ENCODE measurements at places on chromosomes 4 and X.

- no peak for DNase-seq
Measured at GRCh38 chr4:123787512-123788080, 391.0 kb downstream of the SPRY1 start.

DNA sequence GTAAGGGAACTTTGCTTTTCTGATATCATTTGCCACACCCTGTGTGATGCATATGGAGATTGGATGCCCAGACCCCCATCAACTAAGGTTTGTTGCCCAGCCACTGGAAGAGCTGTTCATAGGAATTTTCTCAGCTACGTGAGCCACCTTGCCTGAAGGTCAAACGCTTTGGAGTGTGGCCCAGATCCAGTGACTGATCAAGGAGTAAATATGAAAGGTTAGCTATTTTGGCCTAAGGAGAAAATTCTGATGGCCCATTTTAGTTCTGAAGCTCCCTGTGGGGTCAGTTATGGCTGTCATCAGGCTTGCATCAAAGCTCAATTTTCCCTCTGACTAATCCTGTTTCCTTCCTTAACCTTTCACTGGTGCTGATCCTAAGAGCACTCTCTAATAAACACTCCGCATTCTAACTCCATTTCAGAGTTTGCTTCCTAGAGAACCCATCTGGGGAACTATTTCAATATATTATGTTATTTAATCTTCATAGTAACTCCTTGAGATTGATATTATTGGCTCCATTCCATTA is 407.7 kb downstream of the SPRY1 start:
- no peak for DNase-seq

DNA sequence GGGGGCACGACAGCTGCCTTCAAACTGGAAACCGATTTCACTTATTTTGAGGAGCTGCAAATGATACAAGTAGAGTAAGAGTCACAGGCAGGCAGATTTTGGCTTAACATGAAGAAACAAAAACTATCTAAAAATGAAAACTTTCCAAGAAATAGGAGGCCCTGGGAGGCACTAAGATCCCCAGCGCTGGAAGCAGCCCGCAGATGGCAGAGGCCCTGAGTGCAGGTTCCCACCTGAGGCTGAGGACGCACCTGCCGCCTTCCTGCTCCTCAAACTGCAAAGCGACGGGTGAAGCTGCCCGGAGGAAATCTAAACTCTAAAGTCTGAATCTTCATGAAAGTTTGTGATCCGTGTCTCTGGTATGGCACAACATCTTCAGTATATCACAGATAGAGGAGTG is 138.7 kb downstream of the AFAP1 start:
- no peak for DNase-seq

- no peak for DNase-seq
Measured at GRCh38 chrX:10108288-10108687, 48.5 kb upstream of the CLCN4 start.

- DNase-seq, result no peak
Measured at GRCh38 chr4:77393996-77394395, 211.6 kb upstream of the CXCL13 start.

- no peak for DNase-seq
Measured at GRCh38 chr4:6160536-6160935, 39.8 kb downstream of the JAKMIP1 start.

DNA sequence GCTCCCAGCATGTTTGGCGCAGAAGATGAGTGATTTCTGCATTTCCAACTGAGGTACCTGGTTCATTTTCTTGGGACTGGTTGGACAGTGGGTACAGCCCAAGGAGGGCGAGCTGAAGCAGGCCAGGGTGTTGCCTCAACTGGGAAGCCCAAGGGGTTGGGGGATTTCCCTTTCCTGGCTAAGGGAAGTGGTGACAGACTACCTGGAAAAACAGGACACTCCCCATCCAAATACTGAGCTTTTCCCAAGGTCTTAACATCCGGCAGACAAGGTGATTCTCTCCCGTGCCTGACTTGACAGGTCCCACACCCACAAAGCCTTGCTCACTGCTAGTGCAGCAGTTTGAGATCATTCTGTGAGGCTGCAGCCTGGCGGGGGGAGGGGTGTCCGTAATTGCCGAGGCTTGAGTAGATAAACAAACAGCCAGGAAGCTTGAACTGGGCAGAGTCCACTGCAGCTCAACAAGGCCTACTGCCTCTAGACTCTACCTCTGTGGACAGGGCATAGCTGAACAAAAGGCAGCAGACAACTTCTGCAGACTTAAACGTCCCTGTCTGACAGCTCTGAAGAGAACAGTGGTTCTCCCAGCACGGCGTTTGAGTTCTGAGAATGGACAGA is 307.7 kb upstream of the ARSJ start:
- no peak for DNase-seq

DNA sequence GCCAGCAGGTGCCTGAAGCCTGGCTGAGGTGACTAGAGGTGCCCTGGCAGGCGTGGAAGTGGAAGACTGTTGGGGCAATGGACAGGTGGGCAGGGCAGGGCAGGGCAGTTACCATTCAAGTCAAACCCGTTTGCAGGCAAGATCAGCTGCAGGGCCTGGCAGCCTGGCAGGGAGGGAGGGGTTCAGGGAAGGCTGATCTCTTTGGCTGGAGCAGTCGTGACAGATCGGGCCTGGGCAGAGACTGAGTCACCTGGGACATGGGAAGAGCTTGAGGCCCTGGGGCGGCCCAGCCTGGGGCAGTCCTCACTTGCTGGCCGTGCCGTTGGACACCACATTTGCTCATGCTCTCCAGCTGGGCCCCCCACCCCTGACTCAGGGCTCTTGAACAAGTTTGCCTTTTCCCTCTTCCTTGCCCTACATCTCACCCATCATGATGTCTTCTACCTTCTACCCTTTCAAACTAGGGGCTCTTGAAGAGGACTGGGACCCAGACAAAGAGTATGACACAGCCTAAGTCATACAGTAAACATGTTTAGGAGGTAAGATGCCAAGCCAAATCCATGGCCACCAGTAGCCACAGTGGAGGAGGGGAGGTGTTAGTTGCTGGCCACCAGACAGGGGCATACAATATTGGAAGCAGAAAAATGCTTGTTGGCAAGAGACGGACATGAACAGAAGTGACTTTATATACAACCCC is 2.0 kb upstream of the ZNF185 start:
- no peak for DNase-seq

DNA sequence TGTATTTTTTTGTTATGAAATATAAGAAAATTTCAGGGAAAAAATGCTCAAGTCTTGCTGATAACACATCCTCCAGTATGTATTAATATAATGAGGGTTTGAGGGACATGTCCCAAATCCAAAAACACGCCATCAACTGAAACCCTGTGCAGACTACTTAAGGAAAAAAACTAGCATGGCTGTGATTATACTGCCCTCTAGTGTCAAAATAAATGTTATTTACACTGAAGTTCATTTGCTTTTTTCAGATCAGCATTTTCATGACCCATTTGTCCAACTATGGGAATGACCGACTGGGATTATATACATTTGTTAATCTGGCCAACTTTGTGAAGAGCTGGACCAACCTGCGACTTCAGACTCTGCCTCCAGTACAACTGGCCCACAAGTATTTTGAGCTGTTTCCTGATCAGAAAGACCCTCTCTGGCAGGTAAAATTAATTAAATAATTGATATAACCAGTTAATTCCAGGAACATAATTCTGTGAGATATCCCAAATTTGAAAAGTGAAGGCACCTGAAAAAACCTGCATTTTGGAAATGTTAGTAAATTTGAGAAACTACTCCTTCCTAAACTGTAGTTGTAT is 128.5 kb downstream of the PRSS12 start:
- DNase-seq, result no peak

- no peak for DNase-seq
Measured at GRCh38 chr4:56668267-56668666, 12.8 kb downstream of the HOPX start.

- DNase-seq, result no peak
Measured at GRCh38 chr4:138759554-138759902, 256.1 kb upstream of the NOCT start.

DNA sequence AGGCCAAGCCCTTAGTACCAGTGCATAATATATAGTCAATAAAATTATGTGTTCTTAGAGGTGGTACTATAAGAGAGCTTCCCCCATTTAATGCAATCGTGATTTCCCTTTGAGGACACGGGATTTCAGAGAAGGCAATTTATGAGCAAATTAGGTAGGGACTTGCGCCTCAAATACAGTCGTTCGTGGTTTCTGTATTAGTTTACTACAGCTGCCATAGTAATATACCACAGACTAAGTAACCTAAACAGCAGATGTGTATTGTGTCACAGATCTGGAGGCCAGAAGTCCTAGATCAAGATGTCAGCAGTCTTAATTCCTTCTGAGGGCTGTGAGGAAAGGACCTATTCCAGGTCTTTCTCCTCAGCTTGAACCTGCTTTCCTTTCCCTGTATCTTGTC is 1.5 kb upstream of the PUDP start:
- no peak for DNase-seq

DNA sequence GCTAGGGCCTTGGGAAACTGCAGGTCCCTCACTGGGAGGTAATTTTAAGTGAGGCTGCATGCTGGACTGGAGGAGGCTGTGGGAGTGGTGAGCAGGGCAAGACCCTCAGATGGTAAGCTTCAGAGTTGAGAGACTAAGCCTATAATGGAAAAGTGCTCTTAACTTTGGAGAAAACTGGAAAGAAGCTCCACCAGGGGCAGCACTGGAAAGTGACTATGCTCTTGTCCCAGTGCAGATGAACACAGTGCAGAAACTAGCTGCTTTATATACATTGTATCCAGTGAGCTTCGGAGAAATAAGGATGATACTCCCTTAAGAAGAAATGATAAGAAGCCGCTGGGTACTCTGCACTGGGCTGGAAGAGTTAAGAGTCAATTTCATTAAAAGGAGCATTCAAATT is 3.2 kb upstream of the MAGEB2 start:
- no peak for DNase-seq

GRCh38 chr4:4803216-4803911 is 56.1 kb upstream of the MSX1 start:
- DNase-seq, result no peak

DNA sequence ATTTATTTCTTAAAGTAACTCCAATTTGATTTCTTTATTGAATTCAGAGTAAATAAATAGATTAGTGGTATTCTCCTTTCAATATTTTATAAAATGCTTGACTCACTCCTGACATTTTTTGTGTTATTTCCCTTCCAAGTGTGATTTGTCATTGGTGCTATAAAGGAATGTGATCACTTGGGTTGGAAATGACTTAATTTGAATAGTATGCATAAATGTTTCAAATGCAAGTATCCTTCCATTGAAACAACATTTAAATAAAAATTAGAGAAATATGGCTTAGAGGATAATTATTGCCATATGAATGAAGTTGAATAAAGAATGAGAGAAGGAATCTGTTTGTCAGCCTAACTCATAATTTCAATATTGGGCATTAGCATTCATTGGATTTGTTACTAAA is 182.7 kb downstream of the PABPC4L start:
- DNase-seq, result no peak

- no peak for DNase-seq
Measured at GRCh38 chrX:117989512-117989911, 127.1 kb downstream of the KLHL13 start.

GRCh38 chr4:153468587-153468986 is 2.4 kb downstream of the TMEM131L start:
- DNase-seq, result no peak

DNA sequence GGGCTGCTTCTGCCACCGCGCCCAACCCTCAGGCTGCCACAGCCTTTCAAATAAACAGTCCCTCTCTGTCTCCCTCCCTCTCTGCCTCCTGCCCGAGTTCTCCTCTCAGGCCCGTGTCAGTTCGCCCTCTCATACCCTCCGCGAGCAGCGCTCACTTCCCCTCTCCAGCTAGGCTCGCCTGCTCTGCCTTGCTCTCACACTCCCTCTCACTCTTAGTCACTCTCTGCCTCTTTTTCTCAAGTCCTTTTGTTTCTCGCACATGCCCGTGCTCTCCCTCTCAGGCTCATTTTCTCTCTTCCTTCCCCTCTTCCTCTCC is 3.2 kb downstream of the EFNB1 start:
- no peak for DNase-seq

DNA sequence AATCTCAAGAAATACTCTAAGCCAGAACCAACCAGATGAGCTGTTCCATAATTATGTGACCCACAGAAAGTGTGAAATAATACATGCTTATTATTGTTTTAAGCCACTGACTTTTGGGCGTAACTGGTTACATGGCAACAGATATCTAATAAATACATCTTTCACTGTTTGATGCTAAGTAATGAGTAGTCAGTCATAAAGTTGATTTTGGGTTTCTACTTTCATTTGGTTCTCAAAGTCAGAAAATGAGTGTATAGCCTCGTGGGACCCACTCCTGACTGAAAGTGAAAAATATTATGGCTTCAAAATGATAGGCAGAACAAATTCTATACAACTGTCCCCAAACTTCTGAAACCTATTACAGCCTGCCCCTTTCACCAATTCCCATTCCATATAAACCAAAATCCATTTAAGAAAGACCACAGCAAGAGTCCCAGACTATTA is 88.0 kb upstream of the CBR4 start:
- DNase-seq, result no peak

DNA sequence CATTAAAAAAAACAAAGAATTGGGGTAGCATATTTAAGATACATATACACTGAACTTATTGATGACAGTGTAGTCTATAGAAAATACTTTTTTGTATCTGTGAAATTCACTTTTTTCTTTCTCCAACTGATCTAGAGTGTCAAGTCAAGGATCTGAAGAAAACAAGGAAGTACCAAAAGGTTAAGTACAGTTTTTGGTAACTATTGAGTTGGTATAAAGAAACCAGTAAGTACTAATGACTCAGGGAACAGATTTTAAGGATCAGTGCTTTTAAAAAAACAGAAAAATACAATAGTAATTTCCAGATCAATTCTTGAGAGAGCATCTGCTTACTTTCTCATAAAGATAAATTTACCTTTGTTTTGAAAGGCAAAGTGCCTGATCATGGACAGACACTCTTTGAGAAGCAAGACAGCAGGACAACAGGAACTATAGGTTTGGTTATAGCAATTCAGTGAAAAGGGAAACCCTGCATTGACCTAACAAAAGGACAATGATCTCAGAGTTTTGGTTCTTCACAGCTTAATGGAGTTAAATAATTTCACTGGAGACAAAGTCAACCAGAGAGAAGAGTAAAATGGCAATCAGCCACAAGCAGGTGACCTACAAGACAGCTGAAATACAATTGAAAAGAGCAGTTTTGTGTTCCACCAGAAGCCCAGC is 23.4 kb downstream of the TRMT10A start:
- DNase-seq, result no peak

DNA sequence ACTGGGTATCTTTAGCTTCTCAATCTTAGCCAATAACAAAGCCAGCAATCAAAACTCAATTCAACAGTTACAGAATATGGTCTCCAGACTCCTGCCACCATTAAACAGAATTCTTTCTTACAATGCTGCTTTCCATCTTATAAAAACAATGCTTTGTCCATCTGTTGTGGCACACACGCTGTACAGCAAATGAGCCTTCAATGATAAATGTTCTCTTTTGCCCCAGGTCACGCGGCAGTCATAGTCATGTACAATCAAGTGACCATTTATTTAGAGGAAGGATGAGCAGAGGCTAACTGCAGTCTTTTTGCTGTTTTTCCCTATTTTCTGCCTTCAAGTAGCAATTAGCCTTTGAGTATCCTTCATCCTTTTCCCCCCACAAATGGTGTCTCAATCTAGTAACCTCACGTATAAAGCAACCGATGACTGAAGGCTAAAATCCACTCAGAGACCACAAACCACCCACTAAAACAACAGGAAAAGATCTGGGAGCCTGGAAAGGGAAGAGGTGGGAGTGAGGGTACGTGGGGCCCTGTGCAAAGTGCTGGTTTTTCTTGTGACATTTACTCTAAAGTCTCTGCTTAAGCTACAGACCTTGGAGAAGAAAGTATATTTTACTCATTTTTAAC is 24.4 kb downstream of the TRIM2 start:
- no peak for DNase-seq

All from activated CD4-positive, alpha-beta T cell treated with anti-CD3 and anti-CD28 coated beads for 1 hour (primary cell).